Stimulated activated CD8-positive, alpha-beta memory T cell treated with anti-CD3 and anti-CD28 coated beads, Interleukin-15, amount 100 ng/mL, for 48 hours (primary cell): ENCODE measurements at places on chromosomes 2 and 18.

DNA sequence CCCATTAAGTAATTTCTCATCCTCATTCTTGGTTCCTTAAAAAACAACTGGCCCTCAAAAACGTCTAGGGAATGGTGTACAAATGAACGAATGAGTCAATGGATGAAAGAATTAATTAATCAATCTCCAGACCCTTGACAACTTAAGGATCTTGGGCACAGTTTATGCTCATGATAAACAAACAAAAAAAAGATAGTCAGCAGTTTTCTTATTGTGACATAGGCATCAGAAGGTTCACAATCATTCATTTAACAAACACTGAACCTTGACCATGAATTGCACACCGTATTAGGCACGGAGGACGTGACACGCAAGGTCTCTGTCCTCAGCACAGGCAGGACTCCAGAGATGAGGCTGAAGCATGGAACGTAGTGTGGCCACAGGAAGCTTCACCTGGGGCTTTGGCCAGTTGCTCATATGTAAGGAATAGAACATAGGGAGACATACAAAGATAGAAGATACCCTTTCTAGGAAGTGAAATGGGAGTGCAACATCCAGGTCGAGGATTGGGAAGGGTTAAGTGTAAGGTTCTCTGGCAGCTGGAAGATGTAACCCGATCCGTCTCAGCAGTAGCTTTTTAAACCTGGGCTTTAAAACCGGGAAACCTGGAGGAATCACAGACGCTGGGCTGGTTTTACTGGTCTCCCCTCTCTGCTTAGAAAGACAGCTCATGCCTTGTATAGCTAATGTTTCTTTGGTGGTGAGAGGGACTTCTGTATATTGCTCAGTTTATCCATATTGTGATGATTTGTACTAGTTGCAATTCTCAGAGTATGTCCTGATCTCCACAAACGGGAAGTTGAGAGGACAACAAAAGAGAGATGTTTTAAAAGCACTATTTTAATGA is 8.9 kb upstream of the LTBP1 start:
- DNase-seq = no peak

DNA sequence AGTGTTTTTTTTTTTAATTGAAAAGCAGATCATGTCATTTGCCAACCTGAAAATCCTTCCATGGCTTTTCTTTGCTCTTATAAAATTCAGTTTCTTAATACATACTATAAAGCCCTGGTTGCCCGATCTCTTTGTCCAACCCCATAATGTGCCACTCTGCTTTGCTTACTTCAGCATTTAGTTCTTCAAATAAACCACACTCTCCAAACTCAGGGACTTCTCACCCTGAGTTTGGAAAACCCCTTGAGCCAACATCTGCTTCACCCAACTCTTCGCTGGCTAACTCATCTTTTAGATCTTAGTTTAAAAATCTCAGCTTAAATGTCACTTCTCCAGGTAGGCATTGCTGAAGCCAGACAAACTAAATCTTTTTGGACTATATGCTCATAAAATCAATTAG is 1.3 kb upstream of the STAT1 start:
- DNase-seq = no peak

- no peak for DNase-seq
These were observed 513.7 kb upstream of the ID2 start for GRCh38 chr2:8168022-8168717.

GRCh38 chr2:66169076-66169475 is 265.8 kb upstream of the MEIS1 start:
- no peak for DNase-seq

- DNase-seq = no peak
These were observed 3.3 kb upstream of the NETO1 start for GRCh38 chr18:72871091-72871490.

GRCh38 chr2:24877646-24878045 is 42.4 kb downstream of the ADCY3 start:
- DNase-seq = no peak

DNA sequence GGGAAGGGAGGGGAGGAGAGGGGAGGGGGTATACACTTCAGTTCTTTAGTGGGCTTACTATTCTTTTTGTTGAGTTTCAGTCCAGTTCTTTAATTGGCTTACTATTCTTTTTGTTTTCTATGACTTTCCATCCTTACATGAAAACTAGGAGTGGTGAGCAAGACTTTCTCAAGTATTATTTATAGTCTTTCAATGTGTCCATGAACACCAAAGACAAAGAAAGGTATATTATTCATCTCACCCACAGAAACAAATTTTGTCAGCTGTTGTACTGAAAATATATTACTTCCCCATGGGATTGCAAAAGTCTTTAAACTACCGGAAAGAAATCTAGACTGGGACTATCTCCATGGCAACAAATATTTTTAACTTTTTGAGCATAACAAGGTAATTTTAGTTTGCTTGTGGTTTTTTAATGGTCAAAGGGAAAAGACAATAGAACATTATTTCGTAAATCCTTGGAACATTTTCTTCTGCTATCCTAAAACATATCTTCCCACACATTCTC is 17.6 kb downstream of the ADAM17 start:
- DNase-seq = no peak

GRCh38 chr2:173458991-173459780 is 104.5 kb downstream of the CDCA7 start:
- DNase-seq = no peak

- DNase-seq = no peak
These were observed 23.6 kb downstream of the COX7A2L start for GRCh38 chr2:42337356-42337820.

DNA sequence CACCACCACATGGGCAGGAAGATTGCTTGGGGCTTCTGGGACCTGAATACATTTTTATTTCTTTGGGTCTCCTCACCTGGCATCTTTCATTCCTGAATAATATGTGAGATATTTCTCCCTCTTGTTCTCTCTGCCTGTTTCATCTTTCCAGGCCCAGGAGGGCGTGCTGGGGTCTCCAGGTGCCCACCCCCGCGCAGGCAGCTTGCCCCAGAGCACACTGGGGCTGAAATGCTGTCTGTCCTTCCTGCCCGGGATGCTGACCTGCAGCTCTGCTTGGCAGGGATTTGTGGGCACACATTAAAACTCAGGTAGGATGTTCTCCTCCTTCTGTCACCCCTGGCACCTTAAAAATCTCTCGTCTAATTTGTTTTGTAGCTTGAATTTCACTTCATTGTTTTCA is 39.7 kb upstream of the TEX51 start:
- no peak for DNase-seq

DNA sequence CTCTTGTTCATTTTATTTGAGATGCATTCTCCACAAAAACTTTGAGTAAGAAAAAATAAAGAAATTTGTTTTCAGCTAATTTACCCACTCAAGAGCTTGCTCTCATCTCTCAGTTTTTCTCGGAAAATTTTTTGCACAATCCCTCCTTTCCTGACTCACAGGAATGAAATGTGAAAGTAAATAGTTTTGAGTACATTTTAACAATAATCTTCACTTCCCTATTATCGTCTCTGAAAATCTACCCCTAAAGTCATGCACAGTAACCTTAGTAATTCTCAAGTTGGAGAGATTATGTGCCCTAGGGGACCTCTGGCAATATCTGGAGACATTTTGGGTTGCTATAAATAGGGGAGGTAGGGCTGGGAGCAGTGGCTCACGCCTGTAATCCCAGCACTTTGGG is 2.6 kb downstream of the CYB5A start:
- no peak for DNase-seq

GRCh38 chr2:118249531-118249930 is 161.3 kb downstream of the INSIG2 start:
- no peak for DNase-seq

GRCh38 chr2:96423291-96423690 is 81.9 kb downstream of the NEURL3 start:
- DNase-seq = no peak

GRCh38 chr2:8953525-8953924 is 50.0 kb downstream of the MBOAT2 start:
- no peak for DNase-seq

DNA sequence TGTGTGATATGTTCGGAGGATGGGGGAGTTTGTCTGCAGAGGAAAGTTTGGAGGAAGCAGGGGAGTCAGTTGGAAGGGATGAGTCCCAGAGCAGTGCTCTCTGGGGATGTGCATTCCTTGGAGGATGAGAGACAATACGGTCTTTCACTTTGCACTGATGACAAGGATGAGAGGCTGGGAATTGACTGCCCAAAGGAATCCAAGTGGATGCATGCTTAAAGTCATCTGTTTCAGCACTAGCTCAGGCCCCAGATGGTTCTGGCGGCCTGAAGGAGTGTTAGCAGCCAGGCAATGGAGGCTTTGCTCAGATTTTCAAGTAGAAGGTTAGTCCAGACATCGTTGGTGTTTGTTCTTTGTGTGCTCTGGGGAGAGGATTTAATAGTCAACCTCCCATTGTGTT is 100.2 kb downstream of the CRIM1 start:
- DNase-seq = no peak

GRCh38 chr18:62343316-62343715 is 18.2 kb downstream of the TNFRSF11A start:
- DNase-seq = no peak

DNA sequence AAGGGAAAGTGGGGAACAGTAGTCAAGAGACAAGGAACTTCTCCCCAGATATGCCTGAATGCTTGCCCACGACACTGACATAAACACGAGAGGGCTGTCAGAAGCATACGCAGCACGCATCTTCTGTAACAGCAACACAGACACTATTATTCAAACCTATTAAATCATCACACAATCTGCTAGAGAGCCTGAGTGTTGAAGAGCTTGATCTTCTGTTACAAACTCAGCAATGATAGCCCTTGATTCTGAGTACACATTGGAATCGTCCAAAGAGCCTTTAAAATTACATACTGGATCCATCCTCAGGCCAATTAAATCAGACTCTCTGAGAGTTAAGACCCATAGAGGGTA is 111.6 kb downstream of the ZNF521 start:
- DNase-seq = no peak

- DNase-seq = no peak
These were observed 142.3 kb upstream of the NCKAP5 start for GRCh38 chr2:133710613-133711012.

DNA sequence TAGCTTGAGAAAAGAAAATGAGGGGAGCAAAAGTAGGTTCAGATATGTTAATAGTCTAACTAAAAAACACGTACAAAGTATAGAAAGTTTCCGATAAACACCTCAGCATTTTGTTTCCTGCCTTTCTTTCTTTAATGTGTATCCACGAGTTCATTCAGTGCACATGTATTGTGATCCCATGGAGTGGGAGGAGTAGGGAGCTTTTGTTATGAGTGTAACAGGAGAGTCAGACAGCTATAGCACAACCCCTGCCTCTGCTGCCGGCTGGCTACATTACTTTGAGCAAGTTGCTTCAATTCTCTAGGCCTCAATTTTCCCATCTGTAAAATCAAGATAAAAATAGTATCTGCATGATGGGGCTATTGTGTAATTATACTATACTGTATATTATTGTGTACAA is 249.2 kb upstream of the FIGN start:
- no peak for DNase-seq

- DNase-seq = no peak
These were observed 781.9 kb upstream of the ID2 start for GRCh38 chr2:7899923-7900322.

DNA sequence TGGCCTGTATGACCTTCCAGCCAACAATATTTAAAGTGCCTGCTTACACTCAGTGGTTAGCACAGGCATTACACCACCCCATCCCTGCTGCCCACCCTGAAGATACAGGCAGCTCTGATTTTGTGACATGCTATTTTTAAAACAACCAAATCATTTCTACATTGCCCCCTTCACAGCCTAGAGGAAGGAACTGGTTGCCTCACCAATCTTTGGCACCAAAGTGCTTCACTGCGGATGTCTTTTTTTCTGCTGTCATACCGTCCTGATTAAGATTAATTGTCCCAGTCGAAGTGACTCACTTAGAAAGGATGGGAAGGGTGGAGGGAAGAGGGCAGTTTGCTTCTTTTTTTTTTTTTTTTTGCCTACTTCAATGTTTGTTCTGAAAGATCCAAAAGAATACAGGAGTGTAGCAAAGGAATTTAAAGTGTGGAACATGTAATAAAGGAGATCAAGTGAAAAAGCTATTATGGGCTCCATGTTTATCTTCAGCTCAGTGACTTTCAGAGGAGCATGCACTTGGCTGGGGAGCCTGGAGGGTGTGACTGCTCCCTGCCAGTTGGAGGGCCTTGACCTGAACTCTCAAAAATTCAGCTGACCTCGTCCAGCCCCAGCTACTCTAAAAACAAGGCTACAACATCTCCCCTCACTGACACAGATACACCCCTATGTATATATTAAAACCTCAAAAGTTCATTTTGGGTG is 501.1 kb upstream of the TNP1 start:
- no peak for DNase-seq

DNA sequence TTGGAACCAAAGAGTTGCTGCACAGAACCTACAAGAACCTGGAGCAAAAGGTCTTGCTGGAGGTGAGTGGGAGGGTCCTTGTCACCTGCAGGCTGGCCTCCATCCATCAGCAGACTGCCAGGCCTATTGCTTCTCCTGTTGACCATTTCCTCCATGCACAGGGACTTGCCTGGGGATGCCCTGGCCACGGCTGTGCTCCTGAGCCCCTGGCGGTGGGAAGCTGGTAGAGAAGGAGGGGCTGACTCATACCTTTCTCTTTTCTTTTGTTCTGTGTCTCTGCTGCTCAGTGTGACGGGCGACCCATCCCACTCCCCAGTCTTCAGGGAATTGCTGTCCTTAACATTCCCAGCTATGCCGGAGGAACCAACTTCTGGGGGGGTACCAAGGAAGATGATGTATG is 102.6 kb downstream of the DGKD start:
- no peak for DNase-seq

- DNase-seq = no peak
These were observed 740.3 kb upstream of the HS6ST1 start for GRCh38 chr2:129058981-129059380.

- DNase-seq = no peak
These were observed 46.8 kb upstream of the TRIM43B start for GRCh38 chr2:95531254-95531771.

- DNase-seq = no peak
These were observed 70.5 kb downstream of the FMNL2 start for GRCh38 chr2:152405206-152406118.

DNA sequence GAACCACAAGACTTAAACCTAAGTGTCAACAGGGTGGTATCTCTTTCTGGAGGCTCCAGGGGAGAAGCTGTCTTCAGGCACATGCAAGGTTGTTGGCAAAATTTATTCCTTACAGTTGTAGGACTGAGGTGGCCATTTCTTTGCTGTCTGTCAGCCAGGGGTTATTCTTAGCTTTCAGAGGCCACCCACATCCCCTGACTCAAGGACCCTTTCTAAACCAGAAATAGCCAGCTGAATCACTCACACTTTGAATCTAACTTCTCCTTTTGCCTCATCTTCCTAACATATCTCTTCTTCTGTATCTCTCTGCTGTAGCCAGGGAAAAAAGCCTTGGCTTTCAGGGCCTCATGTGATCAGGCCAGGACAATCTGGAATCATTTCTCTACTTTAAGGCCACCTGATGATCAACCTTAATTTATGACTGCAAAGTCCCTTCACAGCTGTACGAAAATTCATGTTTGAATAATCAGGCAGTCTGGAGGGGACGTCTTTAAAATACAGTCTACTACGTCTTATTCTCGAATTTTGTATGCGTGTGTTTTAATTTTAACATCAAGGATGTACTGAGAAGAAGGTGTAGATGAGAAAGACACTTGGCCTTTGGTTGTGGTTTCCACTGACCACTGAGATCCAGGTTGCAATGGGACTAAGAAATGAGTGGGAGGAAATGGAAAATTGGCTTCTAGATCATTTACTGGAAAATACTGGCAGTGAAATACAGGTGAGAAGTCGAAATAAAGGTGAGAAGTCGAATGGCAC is 90.4 kb downstream of the DOCK10 start:
- DNase-seq = no peak

- DNase-seq = no peak
These were observed 34.2 kb downstream of the GKN2 start for GRCh38 chr2:68918497-68918896.
